ENCODE measurements at places on chromosomes 3 and 15. TPM values are rescaled to one million over a fixed set of nuclear protein-coding genes. Genes with fewer than 3 reads are reported as not detected.

GRCh38 chr3:112653209-112653871, 12.4 kb upstream of the CCDC80 start:
- DNase-seq = peak; percentile 67

DNA sequence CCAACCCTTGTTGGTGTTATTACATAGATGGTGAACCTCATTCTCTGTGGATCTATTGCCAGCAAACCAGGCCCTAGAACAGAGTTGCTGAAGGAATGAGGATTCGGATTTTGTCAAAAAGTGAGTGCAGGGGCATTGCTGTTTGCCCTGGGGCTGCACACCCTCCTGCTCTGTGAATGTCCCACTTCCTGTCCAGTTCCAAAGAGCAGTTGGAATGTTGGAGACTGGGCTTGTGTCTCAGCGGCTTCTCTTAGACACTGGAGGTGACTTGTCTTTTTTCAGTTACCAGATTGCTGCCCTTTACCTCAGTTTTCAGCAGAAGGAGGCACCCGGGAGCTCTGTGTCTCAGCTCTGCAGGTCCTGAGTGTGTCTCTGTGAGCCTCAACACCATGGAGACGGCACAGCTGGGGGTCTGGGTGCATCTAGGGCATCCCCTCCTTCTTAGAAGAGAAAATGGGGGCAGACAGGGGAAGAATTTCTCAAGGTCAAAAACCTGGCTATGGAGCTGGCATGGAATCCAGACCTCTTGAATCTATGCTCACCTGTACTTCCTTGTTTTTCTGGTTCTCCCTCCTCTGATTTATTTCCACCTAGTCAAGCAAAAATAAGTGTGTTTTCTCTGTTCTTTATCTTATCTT, 46.3 kb downstream of the LIMD1 start:
- no peak for DNase-seq

ADAM10 gene
- 109 TPM for total RNA-seq

GRCh38 chr15:82656641-82657266, 9.6 kb upstream of the CPEB1 start:
- no peak for DNase-seq

GRCh38 chr3:68123231-68123630, 468.8 kb upstream of the SUCLG2 start:
- DNase-seq = peak; percentile 38

MITF gene
- total RNA-seq = 16.1 TPM

DAZL gene
- total RNA-seq = not detected

DUOXA2 gene
- not detected for total RNA-seq
